HTR-8/SVneo (cell line): ENCODE measurements at places on chromosomes 12 and 14.

- DNase-seq: no peak
These were observed 466.6 kb downstream of the EGLN3 start for GRCh38 chr14:33484264-33484663.

DNA sequence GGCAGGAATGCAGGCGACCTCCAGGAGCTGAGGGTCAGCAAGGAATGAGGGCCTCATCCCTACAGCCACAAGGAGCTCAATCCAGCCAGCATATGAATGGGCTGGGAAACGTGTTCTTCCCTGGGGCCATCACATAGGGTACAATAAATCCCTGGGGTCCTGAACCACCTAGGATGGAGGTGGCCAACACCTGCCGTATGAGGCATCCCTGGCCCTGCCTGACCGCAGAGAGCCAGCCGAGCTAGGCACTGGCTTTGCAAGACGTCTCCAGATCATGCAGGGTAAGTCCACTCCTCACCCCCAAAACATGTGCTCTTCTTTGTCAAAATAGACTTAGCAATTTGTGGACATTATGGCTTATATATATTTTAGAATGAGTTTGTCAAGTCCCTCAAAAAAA, 303.7 kb upstream of the DIO3 start:
- DNase-seq: no peak

DNA sequence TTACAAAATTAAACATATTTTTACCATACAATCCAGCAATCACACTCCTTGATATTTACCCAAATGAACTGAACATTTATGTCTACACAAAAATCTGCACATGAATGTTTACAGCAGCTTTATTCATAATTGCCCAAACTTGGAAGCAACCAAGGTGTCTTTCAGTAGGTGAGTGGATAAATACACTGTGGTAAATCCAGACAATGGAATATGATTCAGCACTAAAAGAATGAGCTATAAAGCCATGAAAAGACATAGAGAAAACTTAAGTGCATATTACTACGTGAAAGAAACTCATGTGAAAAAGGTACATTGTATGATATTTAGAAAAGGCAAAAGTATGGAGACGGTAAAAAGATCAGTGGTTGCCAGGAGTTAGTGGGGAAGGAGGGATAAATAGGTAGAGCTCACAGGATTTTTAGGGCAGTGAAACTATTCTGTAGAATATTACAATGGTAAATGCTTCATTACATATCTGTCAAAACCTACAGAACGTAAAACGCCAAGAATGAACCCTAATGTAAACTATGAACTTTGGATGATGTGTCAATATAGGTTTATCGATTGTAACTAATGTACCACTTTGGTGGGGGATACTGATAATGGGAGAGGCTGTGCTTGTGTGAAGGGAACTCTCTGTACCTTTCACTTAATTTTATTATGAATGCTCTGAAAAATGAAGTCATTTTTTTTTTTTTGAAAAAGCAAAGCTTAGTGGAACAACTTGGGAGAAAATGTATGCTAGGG, 295.7 kb downstream of the CEP128 start:
- DNase-seq: no peak

DNA sequence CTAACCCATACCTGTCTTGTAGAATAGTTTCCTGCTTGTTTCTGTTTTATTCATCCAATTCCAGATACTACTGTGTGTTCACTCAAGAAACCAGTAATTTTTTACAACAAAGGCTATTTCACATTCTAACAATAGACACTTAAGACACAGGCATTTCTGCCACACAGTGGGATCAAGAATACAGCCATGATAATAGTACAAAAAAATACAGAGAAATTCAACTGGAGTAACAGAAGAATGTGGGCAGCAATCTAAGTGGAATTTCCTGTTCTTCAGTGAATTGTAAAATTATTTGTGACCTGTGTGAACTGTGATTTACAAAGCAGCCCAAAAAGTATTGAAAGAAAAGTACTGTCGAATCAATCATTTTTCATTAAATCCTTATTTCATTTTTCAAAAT, 282.9 kb downstream of the CCER1 start:
- no peak for DNase-seq

GRCh38 chr12:46391630-46392029, 19.1 kb upstream of the SLC38A2 start:
- DNase-seq: no peak

DNA sequence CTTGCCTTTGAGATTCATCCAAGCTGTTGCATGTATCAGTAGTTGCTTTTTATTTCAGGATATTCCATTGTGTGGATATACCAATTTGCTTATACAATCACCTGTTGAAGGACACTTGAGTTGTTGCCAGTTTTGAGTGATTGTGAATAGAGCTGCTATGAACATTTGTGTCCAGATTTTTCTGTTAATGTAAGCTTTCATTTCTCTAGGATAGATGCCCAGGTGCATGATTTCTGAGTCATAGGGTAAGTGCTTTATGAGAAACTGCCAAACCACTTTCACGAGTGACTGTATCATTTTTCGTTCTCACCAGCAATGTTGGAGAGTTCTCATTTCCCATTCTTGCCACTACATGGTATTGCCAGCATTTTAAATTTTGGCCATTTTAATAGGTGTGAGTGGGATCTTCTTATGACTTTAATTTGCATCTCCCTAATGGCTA, 434.6 kb upstream of the RGS6 start:
- peak; percentile 38 for DNase-seq

DNA sequence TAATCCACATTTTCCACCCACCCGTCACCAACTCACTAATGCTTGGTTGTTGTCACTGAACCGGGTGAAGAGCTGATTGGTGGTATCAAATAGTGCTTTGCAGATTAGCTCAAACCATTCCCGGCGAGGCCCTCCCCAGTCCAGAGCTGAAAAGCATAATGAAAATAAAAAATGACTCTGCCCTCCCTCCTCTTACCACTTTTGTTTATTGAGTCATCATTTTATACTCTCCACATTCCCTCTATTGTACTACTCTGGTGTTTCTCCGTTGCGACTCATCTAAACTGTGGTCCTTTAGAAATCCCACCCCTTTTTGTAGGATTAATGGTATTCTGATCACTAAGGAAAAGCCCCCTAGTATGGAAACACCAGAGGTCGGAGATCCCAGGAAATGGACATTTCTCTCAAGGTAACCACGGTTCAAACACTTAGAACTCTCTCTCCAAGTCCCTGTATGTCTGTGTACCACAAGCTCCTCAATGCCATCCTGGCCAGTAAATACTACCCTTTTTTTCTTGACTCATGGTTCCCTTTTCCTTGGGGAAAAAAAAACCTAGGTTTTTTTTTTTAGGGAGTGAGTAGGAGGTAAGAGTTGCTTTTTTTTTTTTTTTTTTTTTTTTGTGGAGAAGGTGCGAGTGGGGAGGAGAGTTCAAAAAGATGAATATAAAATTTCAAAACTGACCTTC, 42.0 kb downstream of the AREL1 start:
- DNase-seq: no peak

DNA sequence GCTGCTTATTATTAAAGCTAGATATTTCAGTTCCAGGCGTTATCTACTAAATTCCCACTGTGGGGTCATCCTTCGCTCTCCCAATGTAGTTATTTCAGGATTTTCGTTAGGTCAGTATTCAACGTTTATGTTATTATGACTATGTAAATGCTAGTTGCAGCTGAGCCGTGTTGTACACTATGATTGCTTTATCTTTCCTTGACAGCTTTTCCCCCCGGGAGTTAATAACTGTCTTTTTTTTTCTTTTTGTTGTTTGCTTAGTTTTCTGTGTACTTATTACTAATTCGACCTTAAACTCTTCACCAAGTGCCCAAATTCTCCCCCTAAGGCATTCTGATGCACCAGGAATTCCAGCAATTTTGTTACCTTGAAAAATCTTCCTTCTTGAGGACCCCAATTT, 48.5 kb downstream of the SUDS3 start:
- no peak for DNase-seq

DNA sequence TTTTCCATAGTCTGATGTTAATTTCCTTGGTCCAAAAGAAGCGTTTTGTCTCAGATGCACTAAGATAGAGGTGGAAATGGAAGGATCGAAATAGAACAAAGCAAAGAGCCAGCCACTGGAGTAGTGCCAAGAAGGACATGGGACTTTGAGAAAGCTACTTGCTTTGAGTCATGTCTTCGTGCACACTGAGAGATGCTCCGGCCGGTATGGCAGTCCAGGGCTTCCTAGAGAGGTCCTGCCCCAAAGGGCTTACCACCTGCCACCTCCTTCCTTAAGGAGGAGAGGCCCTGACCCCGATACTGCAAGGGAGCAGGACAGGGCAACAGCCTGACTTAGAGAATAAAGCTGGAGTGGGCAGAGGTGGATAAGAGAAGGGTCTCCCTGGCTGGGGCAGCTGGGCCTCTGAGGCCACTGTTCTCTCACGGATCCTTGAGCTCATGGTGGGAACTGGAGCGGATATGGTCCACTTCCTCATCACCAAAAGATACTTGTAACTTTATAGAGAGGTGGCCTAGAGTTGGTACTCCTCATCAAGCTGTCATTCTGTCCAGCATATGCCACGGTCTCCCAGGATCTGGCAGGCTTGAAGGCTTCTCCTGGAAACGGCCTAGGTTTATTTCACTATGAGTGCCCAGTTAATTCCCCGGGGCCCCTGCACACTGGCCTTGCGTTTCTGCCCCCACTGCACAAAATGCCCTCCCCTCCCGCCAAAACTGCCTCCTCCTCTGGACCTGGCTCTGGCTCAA, 57.4 kb downstream of the FOXN3 start:
- DNase-seq: no peak

GRCh38 chr14:90179809-90180779, 76.3 kb upstream of the PSMC1 start:
- no peak for DNase-seq

DNA sequence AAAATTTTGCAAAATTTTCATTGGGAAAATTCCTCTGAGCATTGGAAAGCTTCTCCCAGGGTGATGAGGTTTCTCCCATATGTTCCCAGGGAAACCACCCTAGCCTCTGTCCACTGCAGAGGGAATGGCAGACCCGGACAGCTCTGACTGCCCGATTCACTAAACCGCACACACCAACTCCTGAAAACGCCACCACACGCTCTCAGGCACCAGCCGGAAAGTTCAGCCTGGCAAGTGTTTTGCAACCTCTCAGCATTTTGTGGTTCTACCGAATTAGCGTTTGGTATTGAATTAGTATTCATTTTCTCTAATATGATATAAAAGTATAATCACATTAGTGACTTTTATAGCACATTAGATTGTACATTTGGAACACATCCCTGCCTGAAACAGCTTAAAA, 213.4 kb downstream of the PHETA1 start:
- no peak for DNase-seq

GRCh38 chr14:104899781-104900180, 24.9 kb upstream of the PLD4 start:
- no peak for DNase-seq

DNA sequence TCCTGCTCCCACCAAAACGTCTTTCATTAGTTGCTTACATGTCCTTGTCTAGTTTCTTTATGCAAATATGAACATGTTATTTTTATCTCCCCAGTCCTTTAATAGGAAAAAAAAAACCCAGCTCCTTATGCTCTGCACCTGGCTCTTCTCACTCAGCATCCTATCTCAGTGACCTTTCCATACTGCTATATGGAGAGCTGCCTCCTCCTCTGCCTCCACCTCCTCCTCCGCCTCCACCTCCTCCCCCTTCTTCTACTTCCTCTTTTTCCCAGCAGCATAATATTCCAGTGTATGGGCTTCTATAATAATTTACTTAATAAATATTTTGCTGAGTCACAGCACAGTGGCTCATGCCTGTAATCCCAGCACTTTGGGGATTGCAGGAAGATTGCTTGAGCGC, 31.5 kb downstream of the ABCB9 start:
- DNase-seq: no peak

- DNase-seq: no peak
These were observed 159.5 kb downstream of the ZFP36L1 start for GRCh38 chr14:68633131-68633991.

- no peak for DNase-seq
These were observed 17.7 kb upstream of the ITPK1 start for GRCh38 chr14:93133464-93133863.

DNA sequence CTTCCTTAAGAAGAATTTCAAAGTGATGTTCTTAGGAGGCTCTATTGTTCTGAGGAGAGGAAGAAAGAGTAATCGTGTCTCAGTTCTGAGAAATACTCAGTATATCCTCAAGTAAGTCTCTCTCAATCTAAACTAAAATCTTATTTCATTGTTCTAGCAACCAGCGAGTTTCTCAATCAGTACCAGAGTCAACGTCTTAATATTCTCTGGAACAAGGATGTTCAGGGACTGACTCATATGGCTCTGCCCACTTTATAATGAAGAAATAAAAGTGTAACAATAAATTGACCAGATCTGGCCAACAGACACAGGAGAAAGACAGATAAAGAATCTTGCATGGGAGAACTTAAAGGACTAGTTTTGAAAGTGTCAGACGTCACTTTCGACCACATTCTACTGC, 469.8 kb upstream of the FLRT2 start:
- no peak for DNase-seq

DNA sequence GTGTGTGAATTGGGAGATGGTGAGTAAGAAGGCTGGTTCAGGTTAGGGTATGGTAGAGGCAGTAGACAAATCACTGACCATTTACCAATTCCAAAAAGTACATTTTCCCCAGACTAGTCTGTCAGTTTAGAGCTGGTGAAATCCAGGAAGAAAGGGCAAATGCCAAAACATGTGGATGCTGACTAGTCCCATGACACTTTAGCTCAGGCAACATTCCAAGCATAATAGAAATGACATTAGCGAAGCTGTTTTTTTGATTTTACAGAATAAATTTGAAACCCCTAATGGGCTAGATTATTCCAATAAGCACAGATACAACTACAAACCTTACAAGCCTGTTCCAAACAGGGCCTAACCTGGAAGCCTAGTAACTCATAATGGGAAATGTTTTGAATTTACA, 884.2 kb downstream of the FLRT2 start:
- DNase-seq: no peak

GRCh38 chr12:54891717-54892478, 37.6 kb downstream of the MUCL1 start:
- no peak for DNase-seq

DNA sequence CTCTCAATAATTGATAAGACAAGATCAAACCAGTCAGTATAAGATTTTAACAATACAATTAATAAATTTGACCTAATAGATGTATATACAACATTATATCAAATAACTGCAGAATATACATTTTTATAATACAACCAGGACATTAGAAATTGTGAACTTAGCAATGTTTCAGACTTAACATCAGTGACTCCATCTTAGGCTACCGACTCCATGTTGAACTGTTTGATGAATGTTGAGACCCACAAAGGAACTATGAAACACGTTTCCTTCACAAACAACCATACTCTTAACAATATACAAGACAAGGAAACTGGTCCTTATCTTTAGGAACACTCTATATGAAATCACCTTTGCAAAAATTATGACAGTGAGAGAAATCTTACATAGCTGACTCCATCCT, 13.9 kb upstream of the LALBA start:
- DNase-seq: no peak

DNA sequence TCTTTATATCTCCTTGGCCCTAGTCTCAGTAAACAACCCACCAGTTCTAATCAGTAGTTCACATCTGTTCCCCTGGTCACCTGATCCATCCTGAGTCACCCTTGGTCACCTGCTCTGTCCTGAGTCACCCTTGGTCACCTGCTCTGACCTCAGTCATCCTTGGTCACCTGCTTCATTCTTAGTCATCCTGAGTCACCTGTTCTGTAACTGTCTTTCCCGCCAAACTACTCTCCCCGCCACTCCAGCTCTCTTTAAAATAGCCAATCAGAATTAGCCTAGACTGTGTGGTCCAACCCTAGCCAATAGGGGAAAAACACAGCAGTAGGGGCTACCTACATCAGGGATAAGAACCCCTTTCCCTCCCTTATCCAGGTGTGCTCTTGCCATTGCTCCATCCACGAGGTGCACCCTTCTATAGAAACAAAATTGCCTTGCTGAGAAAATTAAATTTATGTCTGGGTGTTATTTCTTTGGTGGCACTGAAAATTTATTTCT, 245.4 kb upstream of the DIO3 start:
- no peak for DNase-seq

GRCh38 chr12:80846952-80847351, 90.8 kb downstream of the LIN7A start:
- DNase-seq: no peak
